ENCODE measurements at places on chromosomes 1 and 21.

DNA sequence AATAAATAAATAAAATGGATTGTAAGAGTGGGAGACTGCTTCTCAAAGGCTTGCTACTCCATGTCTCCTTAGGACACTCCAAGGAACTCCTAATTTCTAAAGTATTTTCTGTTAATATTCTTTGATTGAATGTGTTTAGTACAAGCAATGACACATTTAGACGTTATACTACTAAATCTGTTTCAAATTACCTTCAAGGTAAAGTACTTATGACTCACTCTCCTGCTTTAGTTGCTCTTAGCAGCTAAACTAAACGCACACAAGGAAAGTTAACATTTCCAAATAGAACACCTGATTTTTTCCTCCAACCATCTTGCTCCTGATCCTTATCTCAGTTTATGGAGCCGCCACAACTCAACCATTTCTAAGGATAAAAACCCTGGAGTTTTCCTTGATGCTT, 969.8 kb upstream of the ADGRL4 start:
- no peak for DNase-seq

DNA sequence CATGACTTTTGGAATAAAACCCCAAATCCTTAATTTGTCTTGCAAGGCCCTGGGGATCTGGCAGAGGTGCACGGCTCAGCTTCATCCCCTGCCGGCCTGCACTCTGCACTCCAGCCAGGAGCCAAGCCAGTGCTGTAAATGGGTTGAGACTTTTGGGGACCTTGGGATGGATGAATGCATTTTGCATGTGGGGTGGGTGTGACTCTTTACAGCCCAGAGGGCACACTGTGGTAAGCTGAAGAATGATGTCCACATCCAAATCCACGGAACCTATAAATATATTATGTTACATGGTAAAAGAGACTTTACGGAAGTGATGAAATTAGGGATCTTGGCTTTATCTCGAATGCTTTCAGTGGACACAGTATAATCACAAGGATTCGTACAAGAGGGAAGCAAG, 177.8 kb downstream of the EDEM3 start:
- DNase-seq: no peak

- DNase-seq: no peak
These were observed 38.4 kb downstream of the IGSF21 start for GRCh38 chr1:18145851-18146618.

GRCh38 chr1:32020339-32020738, 6.7 kb downstream of the KHDRBS1 start:
- DNase-seq: no peak

DNA sequence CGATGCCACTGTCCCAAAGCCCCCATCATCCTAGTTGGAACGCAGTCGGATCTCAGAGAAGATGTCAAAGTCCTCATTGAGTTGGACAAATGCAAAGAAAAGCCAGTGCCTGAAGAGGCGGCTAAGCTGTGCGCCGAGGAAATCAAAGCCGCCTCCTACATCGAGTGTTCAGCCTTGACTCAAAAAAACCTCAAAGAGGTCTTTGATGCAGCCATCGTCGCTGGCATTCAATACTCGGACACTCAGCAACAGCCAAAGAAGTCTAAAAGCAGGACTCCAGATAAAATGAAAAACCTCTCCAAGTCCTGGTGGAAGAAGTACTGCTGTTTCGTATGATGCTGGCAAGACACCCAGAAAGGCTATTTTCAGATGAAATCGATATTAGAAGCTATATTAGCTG, 8.1 kb downstream of the RHOU start:
- DNase-seq: no peak

- DNase-seq: no peak
These were observed 54.7 kb downstream of the PACC1 start for GRCh38 chr1:212359794-212360479.

GRCh38 chr1:89198081-89198480, 661 bp downstream of the GBP4 start:
- no peak for DNase-seq

GRCh38 chr1:66642992-66643391, 109.0 kb downstream of the SGIP1 start:
- no peak for DNase-seq

GRCh38 chr1:74357756-74358155, 122.6 kb downstream of the TNNI3K start:
- no peak for DNase-seq

DNA sequence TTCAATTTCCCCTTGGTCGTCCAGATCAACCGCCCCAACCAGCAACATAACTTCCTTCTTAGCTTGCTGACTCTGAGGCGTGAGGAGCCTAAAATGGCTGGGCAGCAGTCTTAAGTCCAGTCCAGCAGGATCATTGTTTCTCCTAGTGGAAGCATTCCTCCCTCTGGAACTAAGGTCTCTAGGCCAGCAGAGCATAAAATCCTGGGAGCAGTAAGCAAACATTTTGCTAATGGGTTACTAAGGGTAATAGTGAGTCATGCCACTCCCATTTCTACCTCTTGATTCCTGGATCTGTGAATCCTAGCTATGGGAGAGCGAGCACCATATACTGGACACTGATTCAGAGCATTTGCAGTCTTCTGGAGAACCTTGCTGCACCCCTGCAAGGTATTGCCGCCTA, 59.9 kb downstream of the ADSS2 start:
- DNase-seq: no peak

DNA sequence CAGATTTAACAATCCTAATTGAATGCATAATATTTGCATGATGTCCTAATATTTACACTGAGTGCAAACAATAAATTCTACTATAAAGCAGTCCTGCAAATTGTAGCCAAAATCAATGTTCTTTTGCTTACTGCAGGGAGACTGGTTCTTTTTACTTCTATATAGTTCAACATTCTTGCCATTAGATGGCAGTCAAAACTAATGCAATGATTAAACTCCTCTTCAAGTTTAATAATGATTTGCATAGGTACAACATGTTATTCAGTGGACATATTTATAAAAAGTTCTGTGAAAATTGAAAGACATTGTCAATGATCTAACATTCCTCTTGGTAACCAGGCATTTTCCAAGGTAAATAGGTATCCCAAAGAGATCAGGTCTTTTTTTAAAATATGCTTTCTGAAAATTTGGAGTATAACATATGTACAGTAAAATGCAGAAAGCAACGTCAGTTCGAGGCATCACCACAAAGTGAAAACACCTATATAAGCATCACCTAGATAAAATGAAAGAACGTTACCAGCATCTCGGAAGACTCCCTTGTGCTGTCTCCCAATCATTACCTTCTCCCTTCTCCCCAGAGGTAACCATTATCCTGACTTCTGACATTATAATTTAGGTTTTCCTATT, 9.8 kb upstream of the FNBP1L start:
- DNase-seq: peak; percentile 53

DNA sequence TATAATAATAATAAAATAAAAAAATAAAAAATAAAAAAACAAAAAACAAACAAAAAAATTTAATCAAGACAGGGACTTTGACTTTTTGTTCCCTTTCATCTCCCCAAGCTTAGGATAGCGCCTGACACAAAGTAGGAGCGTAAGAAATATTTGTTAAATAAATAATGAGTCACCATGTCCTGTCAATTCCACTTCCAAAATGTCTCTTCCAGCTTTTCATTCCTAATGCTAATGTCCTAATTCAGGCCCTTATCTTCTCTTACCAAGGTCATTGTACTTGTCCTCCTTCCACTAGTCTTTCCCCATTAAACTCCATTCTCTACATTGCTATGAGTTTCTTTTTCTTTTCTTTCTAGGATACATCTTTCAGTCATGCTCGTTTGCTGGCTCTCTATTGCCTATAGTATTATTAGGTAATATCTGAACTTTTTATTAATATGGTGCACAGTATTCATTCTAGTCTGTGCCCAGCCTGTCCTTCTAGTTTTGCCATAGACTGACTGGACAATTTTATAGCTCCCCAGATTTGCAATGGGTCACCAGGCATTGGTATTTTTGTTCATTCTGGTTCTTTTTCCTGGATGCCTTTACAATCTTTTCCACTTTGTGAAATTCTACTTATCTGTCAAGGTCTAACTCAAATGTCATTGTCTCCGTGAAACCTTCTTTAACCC, 11.4 kb downstream of the NEXN start:
- DNase-seq: no peak

DNA sequence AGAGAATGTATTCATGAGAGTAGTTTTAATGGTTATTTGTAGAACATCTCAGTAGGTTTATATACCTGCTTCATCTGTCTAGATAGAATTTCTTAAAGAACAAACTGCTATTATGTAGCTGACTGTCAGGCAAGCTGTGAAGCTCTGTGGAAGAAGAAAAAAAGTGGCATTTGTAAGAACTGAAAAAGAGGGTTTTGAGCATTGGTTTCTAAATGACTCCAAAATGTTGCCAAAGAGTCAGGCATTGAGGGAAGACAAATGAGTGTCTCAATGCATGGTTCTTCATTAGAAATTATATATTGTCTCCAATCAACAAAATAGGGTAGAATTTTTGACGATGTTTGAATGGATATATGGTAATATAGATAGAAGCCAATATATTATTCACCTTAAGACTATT, 1276.1 kb downstream of the KCNT2 start:
- DNase-seq: no peak

DNA sequence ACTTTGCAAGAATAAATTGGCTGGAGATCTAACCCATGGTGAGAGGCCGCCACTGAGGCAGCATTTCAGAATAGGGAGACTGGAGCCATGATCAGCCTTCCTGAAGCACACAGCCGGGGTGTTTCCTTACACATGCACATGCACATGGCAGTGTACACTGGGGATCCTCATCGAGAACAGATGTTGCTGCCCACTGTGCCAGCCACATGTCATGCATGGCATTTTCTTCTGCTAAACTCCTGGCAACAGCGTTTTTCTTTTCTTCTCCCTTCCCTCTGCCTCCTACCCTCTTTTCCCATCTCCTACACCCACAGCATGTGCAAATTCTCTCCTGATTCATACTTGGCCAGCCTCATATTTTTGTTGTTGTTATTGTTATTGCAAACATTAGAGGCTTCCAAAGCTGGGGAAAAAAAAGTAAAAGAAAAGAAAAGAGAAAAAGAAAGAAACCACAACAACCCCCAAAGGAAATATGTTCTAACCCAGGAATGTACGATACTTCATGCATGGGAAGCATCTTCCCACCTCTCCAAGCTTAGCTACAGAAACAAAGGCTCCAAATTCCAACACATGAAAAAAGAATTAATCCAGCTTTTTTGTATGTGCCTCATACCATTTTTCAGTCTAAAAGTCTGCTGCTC, 344.0 kb downstream of the ASTN1 start:
- DNase-seq: no peak

DNA sequence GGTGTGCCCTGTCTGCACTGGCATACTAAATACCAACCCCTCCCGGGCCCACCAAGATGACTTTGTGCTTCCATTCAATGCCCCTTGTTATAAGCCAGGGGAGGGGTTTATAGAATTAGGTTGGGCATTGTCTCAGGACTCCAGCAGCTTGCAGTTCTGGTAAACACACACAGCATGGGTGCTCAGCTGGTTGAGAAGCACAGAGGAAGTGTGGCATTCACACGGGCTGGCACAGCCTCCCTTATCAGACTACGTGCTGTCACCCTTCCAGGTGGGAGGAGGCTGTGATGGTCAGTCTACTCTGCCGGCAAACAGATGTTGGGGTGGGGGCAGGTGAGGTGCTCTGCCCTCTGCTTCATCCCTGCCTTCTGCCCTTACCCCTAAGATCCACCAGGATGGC, 15.0 kb upstream of the SLC6A17 start:
- DNase-seq: no peak

- no peak for DNase-seq
These were observed 434.0 kb upstream of the NR5A2 start for GRCh38 chr1:199593475-199593874.

DNA sequence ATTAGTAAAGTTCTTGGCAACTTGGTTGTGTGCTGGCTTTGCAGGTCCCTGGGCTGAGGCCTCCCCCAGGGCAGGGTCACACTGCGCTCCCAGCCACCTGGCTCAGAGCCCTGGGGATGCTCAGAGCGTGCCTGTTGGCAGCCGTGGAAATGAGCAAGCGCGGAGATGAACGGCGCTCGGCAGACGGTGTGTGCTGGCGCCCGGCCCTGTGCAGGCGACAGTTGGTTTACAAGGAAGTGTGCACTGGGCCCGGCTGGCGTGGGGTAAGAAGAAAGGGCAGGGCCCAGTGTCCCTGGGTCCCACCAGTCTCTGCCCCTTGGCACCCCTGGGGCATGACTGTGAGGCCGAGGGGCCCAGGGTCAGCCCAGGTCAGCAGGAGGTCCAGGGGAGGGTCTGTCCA, 25.7 kb upstream of the PEX10 start:
- DNase-seq: no peak

DNA sequence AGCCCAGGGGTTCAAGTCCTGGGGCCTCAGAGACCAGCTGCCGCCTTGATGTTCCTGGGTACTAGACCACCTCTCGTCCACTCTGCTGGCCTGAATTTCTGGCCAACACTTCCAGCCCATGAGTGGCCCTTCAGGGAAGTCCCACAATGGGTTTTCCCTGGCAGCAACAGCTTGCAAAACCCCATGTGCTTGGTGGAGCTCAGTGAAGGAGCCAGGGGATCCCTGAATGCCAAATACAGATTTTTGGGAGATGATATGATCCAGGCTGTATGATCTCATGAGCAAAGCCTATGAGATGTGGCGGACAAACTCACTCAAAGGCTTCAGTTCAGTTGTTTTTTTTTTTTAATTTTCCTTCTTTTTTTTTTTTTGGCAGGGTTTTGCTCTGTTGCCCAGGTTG, 9.6 kb upstream of the RASSF5 start:
- no peak for DNase-seq

DNA sequence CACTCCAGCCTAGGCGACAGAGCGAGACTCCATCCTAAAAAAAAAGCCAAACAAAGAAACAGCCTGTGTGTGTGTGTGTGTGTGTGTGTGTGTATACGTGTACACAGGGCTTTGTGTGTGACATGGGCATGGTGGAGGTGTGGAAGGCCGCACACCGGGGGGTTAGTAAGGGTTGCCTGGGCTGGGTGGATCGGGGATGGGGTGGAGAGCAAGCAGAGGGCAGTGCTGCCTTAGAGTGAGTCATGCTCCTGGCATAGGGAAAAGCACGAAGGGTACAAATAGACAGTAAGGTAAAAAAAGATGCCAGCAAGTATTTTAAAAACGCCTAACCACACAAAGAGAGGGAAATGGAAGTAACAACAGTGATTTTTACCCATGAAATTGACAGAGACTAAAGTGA, 6.2 kb downstream of the PRMT2 start:
- DNase-seq: no peak

DNA sequence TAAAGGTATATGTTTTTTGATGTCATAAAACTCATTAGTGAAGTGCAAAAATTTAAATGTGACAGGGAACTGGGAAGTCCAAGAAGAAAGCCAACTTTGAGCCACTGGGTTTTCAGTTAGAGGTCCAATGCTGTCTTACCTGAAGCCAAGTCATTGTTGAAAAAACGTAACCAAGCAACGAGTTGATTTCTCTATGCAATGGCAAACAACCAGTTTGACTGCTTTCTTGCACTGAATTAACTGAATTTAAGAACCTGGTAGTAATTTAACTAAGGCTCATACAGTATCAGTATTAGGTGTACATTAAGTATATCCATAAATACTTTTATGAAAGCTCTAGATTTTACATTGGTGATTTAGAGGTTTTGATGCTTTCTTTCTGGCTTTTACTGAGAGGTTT, 20.2 kb upstream of the S1PR1 start:
- DNase-seq: no peak

Measured in CD4-positive, alpha-beta T cell treated with Interleukin-10 for 1 hour (primary cell).